ENCODE measurements at places on chromosomes 7 and 10.

GRCh38 chr7:5596046-5596895 is 172.6 kb upstream of the TNRC18 start:
- DNase-seq: peak; percentile 76

DNA sequence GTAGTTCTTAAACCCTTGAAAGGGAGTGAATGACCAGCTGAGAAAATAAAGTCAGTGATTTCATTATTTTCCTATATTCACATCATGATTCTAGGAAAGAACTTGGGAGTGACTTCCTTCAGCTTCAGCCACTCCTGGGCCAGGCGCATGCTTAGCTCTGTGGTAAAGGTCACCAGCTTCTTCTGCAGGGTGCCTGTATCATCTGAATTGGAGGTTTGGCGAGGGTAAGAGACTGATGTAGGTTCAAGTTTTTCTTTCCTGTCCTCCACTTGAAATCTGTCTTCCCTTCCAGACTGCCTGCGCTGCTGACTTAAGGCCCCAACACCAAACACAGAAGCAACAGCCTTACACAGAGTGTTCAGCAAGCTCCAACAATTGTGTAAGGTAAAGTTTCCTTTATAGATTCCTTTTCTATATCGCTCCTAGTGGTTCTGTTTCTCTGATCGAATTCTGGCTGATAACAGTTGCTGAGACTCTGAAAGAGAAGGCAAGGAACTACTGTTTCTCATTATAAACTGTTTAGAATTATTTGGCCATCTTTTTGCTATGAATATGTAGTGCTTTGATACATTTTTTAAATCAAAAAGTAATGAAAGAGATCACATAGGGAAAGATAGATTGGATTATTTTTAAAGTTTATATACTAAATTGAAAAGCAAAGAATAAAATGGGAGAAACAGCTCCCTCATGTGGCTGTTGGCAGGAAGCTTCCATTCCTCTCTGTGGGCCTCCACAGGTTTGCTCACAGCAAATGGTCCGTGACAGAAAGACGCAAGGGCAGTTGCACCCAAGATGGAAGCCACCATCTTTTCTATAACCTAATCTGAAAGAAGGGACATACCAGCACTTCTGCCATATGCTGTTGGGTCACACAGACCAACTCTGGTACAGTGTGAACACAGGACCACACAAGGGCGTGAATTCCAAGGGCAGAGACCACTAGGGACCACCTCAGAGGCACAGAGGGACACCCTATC is 14.0 kb downstream of the GATAD1 start:
- no peak for DNase-seq

DNA sequence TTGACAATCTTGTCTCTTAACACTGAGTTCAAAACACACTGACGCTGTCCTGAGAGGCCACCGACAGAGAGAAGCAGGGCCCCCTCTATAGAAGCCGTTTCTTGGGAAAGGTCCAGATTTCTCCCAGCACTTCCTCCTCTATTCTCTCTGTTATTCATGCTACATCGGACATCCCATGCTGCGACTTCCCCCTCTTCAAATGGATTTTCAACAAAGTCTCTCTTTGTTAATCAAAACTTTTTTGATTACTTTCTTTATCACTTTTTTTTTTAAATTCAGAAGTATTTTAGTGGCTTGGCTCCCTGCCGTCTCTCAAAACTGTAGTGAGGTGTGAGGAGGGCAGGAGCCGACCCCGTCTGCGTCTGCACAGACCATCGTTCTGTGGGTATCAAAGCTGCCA is 298.9 kb upstream of the PITRM1 start:
- no peak for DNase-seq

GRCh38 chr7:25857376-25858067 is 294.5 kb upstream of the NFE2L3 start:
- no peak for DNase-seq

GRCh38 chr7:112225006-112225405 is 18.5 kb downstream of the ZNF277 start:
- DNase-seq: no peak

DNA sequence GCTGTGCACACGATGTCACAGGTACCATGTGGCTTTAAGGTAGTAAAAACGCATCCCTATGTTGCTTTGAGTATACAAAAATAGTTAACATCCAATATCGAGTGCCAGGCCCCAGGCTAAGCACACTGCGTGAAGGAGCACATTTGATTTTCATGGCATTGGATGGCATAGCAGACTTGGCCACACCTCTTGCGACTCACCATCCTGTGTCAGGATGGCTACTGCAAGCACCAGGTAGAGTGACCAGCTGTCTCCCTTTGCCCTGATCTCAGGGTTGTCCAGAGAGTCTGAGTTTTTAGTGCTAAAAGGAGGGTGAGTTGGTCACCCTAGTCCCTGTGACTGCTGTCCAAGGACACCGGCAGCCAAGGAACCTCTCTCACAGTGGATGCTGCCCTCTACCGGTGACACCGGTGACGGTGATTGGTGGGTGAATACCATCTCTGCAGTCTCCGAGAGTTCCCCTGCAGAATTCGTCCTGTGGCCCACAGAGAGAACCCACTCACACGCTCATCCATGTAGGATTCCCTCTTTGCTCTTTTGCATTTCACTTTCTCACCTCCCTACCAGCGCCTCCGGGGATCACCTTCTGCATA is 76.1 kb downstream of the BICC1 start:
- no peak for DNase-seq

- no peak for DNase-seq
Measured at GRCh38 chr10:1142596-1142995, 86.4 kb downstream of the WDR37 start.

- DNase-seq: no peak
Measured at GRCh38 chr10:173741-174140, 38.5 kb downstream of the ZMYND11 start.

GRCh38 chr7:143850682-143851081 is 51.3 kb downstream of the TCAF1 start:
- DNase-seq: no peak

DNA sequence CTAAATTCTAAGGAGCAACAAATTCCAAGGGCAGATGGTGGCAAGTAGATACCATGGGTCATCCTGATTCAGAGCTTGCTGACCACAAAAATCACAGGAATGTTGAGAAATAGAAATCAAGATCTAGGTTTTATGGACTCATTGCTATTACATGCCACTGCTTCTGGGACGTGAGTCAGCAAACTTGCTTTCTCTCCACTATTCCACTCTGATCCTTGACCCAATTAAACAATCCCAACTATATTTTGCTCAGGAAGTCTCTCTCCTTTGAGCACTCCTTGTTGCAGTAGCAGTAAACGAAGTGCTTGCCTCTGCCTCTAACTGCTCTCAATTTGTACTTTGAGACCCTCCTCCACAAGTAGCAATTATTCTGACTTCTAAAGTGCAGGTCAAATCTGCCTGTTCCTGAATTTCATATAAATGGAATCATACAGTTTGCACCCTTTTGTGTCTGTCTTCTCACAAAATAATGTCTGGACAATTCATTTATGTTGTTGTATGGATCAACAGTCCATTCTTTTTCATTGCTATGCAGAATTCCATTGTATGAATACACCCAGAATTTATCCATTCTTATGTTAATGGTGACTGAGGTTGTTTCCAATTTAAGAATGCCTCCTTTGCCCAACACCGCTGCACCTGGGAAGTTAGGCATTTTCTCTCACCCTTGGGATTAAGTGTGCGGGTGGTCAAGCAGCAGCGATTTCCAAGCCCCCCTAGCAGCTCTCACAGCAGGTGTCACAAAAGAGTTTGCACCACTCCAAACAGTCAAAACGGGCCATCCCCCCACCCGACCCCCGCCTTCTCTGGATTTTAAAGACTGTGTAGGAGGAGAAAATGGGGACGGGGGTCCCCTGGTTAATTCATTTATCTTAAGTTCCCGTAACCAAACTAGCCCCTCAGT is 35.9 kb downstream of the ACSM6 start:
- DNase-seq: no peak

- DNase-seq: no peak
Measured at GRCh38 chr7:135207406-135208101, 3.8 kb downstream of the WDR91 start.

DNA sequence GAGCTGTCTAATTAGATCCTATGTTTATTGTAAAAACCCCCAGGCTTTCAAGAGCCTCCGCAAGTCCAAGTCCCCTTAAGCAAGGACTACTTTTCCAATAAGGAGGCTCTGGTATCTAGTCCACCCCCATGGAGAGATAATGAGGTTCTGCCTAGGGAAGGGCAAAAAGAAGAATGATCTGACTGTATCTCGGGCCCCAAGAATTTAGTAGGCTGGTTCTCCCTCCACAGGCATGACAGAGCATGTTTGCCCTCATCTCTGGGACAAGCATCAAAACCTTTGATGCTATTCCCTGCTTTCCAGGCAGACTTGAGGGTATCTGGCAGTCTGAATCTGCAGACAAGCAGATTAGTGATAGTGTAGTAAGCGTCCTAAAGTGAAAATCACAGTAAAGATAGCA is 19.0 kb downstream of the ABCB1 start:
- no peak for DNase-seq

DNA sequence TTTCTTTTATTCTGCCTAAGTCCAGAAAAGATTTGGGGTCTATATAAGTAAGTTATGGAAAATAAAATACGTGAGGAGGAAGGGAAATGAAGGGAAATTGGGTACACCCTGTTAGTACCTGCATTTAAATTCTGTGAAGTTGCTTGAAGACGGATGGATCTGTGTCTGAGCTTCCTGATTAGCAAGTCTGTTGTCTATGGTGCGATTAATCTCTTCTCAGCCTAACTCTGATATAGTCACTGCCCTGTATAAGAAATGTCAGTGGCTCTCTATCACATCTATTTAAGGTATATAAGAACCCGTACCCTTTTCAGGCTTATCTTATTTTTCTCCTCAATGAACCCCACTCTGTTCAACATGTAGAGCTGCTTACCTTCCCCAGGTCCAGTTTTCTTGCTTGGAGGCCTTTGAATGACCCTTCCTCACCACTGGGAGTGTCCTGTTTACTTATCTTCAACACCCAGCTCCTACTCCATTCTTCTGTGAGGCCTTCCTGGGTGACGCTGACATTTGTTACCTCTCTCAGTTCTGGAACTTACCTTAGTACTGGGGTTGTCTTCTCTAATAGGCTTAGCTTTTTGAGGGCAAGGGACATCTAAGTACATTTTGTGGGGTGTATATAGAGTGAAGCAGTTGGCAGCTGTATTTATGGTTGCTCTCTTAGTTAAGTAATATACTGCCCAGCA is 149.6 kb upstream of the PRPS1L1 start:
- DNase-seq: no peak

GRCh38 chr7:132518102-132518838 is 58.0 kb downstream of the PLXNA4 start:
- DNase-seq: no peak

DNA sequence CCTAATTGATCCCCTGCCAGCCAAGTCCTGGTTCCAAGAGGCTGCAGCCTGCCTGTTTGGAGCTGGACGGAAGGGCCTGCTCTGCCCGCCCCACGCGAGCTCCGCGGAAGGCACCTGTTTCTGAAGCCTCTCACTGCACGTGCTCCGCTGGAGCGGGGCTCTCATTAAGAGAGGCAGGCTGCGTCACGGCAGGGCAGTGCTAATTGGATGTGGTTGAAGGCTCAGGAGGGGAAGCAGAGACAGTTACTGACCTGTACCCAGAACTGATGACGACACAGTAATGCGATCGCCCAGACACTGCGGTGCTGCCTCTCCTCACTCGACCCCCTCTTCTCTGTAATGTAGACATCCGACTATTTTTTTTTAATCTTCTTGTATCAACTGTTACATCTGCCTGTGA is 411.1 kb upstream of the MGMT start:
- DNase-seq: no peak

- DNase-seq: no peak
Measured at GRCh38 chr10:96495544-96495943, 18.2 kb downstream of the TLL2 start.

DNA sequence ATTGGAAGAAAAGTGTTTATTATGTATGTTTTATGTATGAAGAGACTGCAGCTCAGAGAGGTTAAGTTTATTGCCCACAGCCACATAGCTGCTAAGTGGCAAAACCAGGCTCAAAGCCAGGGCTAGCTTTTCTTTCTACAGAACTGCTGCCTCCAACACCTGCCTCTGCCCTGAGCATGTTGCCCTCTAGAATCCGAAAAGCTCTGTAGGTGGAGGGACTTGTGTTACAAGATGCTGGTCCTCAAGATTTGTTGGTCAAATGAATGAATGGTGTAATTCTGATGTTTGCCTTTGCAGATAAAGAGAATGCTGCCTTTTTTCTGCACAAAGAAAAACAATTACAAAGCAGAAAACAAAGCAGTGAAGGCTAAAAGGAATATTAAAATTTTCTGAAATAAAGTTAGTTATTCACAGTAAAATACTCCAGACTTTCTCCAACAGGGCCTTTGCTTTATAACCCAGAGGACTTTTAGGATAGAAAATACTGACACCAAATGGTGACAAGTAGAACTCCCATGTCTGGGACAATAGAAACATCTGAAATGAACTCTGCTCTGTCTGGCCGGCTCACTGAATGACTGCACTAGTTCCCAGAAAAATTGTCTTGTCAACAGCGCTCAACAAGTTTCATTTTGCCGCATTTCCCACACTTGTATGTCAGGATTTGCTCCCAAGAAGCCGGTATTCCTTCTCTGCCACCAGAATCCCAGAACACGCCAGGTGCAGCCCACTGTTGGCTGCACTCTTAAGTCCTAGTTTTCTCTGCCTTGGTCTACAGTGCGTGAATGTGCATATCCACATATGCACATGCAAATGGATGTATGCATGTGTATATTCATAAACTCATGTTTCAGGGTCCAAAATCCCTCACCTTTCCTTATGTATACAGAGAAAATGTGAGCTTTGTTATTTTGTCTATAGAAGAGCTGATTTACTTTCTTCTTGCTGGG is 11.0 kb upstream of the DNTT start:
- DNase-seq: no peak

- no peak for DNase-seq
Measured at GRCh38 chr10:24371396-24371795, 162.5 kb downstream of the KIAA1217 start.

GRCh38 chr10:75910032-75910431 is 478.6 kb downstream of the LRMDA start:
- DNase-seq: no peak

GRCh38 chr7:30923774-30924413 is 12.2 kb downstream of the AQP1 start:
- no peak for DNase-seq

DNA sequence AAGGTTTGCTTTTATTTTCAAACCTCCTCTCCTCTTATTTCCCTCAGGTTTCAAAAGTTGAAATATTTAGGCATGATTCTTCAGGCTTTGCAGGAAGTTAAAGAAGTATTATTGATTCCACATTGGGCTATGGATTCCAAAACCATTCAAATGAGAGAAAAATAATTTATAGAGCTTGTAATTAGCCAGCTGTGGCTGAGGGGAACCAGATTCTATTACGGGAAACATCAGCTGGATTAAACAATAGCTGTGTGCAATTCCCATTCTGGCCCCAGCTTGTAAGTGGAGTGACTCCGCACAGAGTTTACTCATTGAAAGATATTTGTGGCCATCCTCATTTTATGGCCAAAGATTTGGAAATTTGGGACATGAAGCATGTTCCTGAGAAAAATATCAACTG is 77.0 kb upstream of the PHYHIPL start:
- no peak for DNase-seq
